Hypothalamus (tissue), 51 donors: ENCODE measurements at places on chromosomes 12 and 14.

DNA sequence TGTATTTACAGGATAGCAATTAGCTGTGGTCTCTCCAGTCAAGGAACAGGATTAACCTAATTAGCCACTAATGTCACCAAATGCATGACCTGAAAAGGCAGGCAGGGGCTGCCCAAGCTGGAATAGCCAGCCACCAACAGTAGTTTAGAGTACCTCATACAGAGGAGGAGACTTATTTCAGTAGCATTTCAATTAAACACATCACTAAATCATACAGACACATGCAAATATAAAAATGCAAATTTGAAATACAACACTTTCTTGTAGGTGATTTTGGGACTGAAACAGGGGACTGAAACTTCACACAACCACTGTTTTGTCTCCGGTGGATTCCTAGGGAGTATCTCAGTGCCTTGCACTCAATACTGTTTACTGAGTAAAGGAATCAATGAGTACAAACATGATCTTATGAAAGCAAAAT lies 636 bp upstream of the IFNG-AS1 start:
- no peak for DNase-seq

GRCh38 chr12:107593713-107594381 lies 91.8 kb upstream of the PWP1 start:
- DNase-seq: no peak

DNA sequence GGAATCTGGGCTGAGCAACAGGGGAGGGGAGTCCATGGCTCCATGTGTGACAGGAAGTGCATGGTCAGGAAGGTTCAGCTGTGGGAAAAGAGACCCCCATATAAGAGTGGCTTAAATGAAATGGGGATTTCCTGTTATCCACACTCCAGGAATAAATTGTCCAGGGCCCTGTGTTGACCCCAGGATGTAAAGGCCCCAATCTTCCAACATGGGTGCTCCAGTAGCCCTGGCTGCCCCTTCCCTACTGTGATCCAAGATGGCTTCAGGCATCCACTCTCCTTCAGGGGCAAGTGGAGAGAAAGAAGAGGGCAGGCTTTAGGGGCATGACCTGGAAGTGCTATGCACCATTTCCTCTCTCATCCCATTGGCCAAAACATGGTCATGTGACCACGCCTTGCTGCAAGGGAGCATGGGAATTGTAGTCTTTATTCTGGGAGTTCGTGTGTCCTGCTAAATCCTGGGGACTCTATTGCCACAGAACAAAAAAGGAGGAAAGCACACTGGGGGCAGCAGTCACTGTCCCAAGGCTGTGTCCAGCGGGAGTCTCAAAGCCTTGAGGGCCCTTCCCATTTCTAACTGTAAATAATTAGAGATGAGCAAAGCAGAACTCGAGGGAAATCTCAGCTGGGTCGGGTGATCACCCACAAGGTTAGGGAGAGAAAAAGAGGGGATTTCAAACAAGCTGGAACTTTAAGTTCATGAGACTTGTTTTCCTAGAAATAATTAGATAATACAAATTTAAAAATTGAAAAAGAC lies 289.2 kb downstream of the ADGRD1 start:
- DNase-seq: no peak

GRCh38 chr12:54056110-54056509 lies 2.5 kb downstream of the HOXC4 start:
- no peak for DNase-seq

DNA sequence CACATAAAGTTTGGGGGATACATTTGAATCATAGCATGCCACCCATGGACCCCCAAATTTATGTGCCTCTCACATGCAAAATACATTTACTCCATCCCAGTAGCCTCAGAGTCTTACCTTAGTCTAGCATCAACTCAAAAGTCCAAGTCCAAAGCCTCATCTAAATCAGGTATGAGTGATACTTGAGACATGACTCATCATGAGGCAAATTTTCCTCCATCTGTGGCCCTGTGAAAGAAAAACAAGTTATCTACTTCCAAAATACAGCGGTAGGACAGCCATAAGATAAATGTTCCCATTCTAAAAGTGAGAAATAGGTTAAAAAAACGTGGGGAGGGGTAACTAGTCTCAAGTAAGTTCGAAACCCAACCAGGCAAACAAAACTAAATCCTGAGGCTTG lies 444.2 kb downstream of the SNAPC1 start:
- DNase-seq: no peak

GRCh38 chr12:15544589-15544988 lies 222.3 kb downstream of the PTPRO start:
- no peak for DNase-seq

GRCh38 chr12:538731-539539 lies 79.2 kb downstream of the B4GALNT3 start:
- DNase-seq: no peak

DNA sequence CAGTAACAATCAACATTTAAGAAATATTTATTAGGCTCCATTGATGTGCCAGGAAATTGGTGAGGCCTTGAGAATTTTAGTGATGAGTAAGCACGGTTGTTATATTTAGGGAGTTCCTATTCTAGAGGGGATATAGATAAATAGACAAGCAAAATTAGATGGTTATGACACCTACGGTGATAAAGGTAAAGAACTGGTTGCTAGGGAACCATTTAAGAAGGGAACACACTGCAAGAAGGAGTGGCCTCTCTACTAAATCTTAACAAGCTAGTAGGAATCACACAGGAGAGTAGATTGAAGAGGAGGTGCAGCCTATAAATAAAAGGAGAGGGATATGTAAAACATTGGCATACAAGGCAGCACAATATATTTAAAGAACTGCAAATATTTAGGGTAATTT lies 155.2 kb downstream of the LRIG3 start:
- no peak for DNase-seq

DNA sequence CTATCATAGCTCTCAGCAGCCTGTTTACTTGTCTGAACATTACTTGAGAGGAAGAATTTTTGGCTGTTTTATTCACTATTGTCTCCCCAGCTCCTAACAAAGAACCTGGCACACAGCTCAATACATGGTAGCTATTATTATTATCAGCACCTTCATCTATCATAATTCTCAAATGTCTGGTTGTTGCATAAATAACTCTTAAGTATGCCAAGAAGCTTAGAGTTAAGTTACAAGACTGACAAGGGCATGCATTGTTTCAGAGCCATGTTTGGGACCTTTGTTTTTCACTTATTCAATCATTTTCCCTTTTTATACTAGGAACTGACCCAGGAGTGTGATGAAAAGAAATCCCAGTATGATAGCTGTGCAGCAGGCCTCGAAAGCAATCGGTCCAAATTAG lies 77.5 kb upstream of the ATP2A2 start:
- no peak for DNase-seq

DNA sequence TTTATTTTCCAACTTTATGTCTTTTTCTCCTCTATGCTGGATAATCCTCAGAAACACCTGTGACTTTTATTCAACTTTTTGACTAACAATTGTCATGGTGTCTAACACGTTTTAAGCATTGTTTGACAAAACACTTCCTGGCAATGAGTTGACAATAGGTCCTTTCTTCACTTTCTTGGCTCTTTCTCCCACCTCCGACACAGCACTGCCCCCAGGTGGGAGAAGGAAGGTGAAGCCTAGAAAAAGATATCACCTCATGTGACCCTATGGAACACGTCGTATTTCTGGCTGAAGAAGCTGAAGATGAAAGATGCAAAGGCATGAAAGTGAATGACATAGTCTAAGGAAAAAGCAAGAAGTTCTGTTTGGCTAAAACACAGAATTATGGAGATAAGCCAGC lies 430.0 kb downstream of the ETNK1 start:
- no peak for DNase-seq

- no peak for DNase-seq
Observed at GRCh38 chr14:57391517-57392195, 1.3 kb downstream of the NAA30 start.

DNA sequence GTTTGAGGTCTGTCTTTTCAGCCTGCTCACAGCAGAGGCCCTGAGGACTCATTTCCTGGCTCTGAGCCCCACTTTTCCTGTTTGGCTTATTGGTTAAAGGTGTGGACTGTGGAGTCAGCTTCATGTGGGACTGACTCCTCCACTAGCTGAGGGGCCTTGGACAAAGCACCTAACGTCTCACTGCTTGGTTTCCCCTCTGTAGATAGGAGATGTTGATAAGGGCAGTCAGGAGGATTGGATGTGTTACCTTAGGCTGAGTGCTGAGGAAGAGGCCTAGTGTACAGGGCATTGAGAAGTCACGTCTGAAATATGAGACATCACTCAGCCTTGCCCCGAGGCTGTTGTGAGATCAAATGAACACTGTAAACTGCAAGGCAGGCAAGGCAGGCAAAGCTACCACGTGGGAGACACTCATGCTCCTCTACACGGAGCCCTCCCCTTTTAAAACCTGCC lies 27.1 kb upstream of the TCL1A start:
- DNase-seq: no peak

DNA sequence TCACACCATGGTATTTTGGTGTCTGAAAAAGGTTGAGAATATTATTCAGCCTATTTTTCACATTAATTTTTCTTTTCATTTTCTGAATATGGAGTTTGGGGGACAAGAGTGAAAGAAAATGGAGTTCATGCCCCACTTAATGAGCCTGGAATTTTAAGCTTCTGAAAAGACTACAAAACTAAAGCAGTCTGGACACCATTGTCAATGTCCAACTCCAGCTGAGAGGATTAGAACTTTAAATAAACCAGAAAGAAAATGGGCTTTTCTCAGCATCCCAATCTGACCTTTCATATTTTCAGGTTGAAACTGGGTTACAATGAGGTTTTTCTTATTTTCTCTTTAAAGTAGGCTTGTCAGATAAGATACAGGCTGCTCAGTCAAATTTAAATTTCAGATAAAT lies 207.7 kb downstream of the SLC6A15 start:
- DNase-seq: no peak

DNA sequence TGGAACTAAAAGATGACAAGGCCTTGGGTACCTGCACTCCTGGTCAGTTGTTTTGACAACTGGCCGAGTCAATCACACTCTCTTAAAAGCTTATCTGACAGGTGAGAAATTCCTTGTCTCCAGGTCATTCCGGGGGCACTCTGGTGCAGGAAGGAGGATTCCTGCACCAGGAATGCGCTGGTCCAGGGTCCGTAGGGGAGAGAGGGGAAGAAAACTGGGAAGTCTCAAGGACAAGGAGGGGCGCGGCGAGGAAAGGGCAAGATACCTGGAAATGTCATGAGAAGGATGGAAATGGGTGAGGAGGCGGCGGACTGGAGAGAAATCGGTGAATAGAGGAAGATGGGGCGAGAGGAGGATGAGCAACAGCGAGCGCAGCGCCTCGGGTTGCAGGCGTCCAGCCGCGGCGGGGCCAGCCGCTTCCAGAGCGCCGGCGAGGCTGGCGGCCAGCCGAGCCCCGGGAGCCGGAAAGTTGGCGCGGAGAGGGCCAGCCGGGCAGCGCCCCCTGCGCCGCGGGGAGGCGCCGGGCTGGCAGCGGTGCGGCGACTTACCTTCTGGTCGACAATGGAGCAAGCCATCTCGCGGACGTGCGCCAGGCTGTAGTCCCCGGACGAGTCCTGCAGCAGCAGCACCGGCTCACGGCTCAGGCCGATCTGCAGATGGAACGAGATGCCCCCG lies 809 bp downstream of the PRKD1 start:
- peak; percentile 60 for DNase-seq

- DNase-seq: no peak
Observed at GRCh38 chr14:84209031-84209430, 1320.9 kb upstream of the FLRT2 start.
